Activated CD4-positive, alpha-beta T cell treated with anti-CD3 and anti-CD28 coated beads, Interleukin-2, amount 50 U/mL, for 4 hours (primary cell): ENCODE measurements at places on chromosomes 16 and 17.

DNA sequence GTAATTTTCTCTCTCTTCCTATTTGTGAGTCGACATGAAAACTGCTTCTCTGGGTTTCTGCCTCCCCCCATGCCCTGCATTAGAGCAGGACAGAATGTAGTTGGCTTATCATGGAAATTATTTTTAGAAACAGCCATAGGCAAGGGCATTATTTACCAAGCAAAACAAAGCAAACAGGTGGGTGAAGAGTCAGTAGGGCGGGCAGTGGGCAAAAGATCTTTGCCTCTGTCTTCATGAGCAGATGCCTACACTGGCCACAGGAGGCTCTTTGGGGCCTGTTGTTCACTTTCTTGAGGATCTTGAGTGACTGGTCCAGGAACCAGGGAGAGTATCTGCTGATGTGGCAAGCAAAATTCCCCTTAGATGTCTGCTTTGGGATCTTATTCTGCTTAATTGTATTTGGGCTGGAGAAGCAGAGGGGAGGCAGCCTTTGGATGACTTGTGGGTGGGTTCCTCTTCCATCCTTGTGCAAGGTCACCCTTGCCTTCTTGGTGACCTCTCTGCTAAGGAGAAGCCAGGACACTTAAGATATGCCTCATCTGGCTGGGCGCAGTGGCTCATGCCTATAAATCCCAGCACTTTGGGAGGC is 42.5 kb upstream of the CLEC19A start:
- DNase-seq, result no peak

DNA sequence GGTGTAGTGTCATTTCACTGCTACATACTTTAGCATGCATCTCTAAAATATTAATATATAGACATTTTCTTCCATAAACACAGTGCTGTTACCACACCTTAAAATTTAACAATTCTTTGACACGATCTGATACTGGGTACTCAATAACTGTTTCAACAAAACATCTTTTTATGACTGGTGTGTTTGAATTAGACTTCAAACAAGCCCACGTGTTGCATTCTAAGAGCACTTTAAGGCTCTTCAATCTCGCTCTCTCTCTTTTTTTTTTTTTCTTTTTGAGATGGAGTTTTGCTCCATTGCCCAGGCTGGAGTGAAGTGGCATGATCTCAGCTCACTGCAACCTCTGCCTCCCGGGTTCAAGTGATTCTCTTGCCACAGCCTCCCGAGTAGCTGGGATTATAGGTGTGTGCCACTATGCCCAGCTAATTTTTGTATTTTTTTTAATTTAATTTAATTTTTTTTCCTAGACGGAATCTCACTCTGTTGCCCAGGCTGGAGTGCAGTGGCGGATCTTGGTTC is 15.8 kb upstream of the SLC46A1 start:
- DNase-seq, result no peak

DNA sequence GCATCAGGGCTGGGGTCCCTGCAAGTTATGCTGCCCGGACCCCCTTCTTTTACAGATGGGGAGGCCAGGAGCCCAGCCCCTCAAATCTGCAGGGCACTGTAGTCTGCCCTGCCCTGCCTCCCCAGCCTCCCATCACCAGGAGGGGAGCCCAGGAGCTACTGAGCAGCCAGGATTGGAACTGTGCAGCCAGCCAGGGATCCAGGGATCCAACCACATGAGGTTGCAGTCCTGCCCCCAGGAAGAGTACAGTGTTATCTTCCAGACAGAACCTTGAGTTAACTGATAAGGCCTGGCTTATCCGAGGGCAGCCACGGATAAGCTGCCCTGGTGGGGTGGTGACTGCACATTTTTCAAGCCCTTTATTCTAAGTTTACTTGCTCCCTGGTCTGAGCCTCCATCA is 11.4 kb upstream of the NDRG4 start:
- DNase-seq, result no peak

GRCh38 chr17:10956821-10957220 is 118.9 kb upstream of the PIRT start:
- DNase-seq, result no peak

DNA sequence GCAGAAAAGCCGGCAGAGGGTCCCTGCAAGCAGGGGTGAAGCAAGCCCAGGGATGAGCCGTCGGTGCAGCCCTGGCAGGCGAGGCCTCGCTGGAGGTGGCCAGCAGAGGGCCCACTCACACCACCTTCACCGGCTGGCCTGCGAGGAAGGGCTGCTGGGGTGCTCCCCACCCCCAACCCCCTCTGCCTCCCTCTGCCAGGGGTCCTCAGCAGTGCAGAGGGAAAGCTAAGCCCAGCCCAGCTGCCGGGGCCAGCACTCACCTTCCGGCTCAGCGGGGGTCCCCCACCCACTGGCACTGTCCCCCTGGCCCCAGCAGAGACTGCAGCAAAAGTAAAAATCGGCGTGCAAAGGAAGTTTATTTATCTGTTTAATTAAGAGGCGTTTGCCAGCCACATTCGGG is 113.4 kb downstream of the ENGASE start:
- DNase-seq, result no peak
